ENCODE measurements at places on chromosomes 1 and 21. TPM values are rescaled to one million over a fixed set of nuclear protein-coding genes. Genes with fewer than 3 reads are reported as not detected.

DNA sequence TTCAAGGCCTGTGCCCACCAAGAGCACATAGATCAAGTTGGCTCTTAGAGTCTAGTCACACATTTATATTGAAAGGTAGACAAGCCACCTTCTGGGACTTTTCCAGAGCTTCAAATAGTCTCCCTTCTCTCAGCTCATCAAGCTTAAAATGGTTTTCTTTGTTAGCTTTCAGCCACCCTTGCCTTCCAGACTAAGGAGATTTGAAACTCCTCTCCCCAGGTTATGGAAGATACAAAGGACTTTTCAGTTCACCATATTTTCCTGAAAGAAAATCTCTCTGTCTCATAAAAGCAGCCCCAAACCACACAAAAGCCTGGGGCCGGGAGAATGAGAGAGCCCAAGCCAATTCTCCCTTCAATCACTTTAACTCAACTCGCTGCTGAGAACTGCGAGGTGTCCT is 134.1 kb downstream of the ZC3H11B start:
- DNase-seq, result no peak
- H3K27me3 ChIP-seq, result no peaks in the 10 kb centered on the region
- H3K4me1 ChIP-seq, result no peaks in the 10 kb centered on the region
- no peaks in the 10 kb centered on the region for H3K36me3 ChIP-seq
- no peak overlapping the region for H3K4me3 ChIP-seq
- no peak overlapping the region for H3K27ac ChIP-seq

DNA sequence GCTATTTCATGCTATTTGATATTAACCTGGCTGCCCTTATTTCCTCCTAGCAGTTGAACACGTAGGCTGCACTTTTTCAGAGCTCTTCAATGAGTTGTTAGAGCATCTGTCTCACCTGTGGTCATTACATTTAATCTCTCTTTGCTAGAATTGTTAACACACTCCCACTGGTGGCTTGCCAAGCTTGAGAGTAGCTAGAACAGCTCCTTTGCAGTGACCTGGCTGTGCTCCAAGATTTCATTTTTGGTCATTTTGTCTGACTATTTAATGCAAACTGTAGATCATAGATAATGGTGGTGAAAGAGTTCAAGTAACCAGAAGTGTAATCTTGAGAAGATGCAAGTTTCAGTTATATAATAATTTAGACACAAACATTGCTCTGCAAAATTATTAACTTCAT is 105.6 kb downstream of the LRRC7 start:
- H3K27me3 ChIP-seq, result no peaks in the 10 kb centered on the region
- H3K4me3 ChIP-seq, result no peak overlapping the region
- DNase-seq, result no peak
- H3K4me1 ChIP-seq, result peaks cover 2% of the 10 kb centered on the region

DNA sequence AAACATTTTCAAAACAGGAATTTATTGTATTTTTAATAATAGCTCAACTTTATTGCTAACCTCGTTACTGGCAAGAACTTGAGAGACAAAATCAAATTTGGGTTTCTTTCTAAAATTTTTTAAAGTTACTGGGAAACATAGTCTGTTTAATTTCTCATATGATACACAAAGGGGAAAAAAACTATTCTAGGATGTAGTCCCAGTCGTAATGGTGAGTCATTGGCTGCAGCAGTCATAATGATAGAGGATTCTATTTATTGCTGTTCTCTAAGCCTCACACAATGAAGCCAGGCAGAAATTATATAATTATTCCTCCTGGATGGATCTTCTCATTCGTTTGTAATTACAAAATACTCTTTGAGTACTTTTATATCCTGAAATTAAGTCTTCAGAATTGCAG is 326.5 kb upstream of the SGIP1 start:
- no peak for DNase-seq
- peaks cover 4% of the 10 kb centered on the region for H3K36me3 ChIP-seq
- no peaks in the 10 kb centered on the region for H3K27me3 ChIP-seq

GRCh38 chr1:43009274-43009673 is 50.6 kb upstream of the SLC2A1 start:
- H3K27me3 ChIP-seq, result peaks cover 33% of the 10 kb centered on the region
- H3K4me1 ChIP-seq, result peaks cover 23% of the 10 kb centered on the region
- H3K27ac ChIP-seq, result no peak overlapping the region

HTR6 gene
- not detected for total RNA-seq

DNA sequence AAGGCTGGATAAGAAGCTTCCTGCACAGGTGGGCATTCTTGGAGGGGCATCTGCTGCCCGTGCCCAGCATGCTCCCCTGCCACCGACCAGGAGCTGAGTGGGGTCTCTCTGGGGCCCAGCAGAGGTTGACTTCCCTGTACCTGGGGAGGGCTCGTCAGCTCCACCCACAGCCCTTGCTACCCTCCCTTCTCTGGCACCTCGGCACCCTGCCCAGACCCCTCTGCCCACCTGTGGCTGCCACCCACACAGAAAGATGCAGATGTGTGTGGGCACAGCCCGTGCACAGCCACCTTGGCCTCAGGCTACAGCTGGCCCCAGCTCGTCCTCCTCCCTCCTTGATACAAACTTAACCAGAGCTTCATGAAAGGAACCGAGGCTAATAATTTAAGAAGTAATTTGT is 241.2 kb upstream of the VAMP3 start:
- no peaks in the 10 kb centered on the region for H3K36me3 ChIP-seq
- DNase-seq, result no peak

SYT6 gene
- total RNA-seq, result 1.2 TPM

OLIG1 gene
- 0.38 TPM for total RNA-seq

NKAIN1 gene
- 15.5 TPM for total RNA-seq

DNA sequence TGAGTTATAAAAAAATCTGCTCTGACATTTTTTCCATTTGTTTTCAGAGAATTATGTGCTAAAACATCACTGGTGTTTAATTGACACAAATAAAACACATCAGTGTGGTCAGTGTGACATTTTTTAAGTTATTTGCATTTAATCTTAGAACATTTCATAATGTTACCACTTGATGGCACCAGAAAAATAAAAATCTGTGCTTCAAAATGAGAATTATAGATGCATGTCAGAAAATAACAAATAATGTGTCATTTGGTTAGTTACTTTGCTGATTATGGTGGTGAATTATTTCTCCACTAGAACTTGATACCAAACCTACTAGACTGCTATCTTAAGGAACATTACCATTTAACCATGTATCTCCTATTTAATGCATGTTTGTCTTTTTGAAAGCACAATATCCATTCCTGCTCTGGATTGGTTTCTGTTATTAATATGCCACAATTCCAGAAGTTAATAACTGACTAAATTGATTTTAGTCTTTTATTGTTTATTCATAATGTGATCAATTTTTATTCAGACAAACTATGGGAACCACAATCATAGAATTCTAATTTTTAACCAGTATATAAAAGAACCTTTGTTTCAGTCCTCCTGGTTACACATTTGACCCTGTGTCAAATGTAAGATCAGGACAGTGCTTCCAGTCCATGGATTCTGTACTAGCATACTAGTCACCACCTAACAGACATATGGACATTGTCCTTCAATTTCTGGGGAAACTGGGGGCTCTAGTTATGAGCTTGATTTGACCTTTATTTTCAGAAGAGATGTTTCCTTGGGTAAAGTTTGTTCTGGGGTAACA is 81.0 kb downstream of the RPS6KC1 start:
- H3K4me3 ChIP-seq, result no peak overlapping the region
- H3K27me3 ChIP-seq, result no peaks in the 10 kb centered on the region
- DNase-seq, result no peak

- H3K27me3 ChIP-seq, result no peaks in the 10 kb centered on the region
- peaks cover 11% of the 10 kb centered on the region for H3K36me3 ChIP-seq
- H3K27ac ChIP-seq, result peak overlapping the region; percentile 97
- peaks cover 19% of the 10 kb centered on the region for H3K4me1 ChIP-seq
- peak; percentile 22 for DNase-seq
- peak overlapping the region; percentile 47 for H3K4me3 ChIP-seq
Measured at GRCh38 chr21:33947451-33948095, 32.0 kb upstream of the ATP5PO start.

DNA sequence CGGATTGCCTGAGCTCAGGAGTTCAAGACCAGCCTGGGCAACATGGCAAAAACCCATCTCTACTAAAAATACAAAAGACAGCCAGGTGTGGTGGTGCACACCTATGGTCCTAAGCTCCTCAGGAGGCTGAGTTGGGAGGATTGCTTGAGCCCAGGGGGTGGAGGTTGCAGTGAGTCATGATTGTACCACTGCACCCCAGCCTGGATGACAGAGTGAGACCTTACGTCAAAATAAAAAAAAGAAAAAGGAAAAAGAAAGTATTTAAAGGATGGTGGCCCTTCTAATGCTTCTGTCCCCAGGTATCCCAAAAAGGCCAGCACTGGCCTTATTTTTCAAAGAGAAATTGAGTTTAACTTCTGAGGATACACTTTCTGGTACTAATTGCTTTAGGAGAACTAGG is 1.7 kb downstream of the IKBKE start:
- peaks cover 29% of the 10 kb centered on the region for H3K27me3 ChIP-seq
- peak overlapping the region; percentile 53 for H3K4me3 ChIP-seq
- no peak overlapping the region for H3K27ac ChIP-seq
- no peak for DNase-seq
- peaks cover 2% of the 10 kb centered on the region for H3K36me3 ChIP-seq

DNA sequence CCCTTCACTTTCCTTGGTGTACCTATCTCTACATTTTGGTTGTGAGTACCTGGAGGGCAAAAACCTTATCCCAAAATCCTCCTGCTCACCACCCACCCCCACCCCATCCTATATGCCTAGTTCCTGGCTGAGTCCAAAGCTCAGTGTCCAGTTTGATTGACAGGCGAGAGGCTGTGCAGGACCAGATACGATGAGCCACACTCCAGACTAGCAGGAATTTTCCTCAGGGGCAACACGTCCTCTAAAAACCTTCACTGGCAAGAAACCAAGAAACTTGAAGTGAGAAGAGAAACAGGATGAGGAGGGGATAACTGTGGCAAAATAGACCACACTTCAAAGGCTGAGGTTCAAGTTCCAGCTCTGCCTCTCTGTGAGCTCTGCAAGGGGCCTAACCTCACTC is 1.1 kb upstream of the SLAMF8 start:
- no peak overlapping the region for H3K4me3 ChIP-seq
- peaks cover 5% of the 10 kb centered on the region for H3K4me1 ChIP-seq
- H3K27me3 ChIP-seq, result peaks cover 95% of the 10 kb centered on the region
- H3K36me3 ChIP-seq, result no peaks in the 10 kb centered on the region
- no peak for DNase-seq

GRCh38 chr1:208528578-208529240 is 284.5 kb upstream of the PLXNA2 start:
- H3K4me3 ChIP-seq, result no peak overlapping the region
- H3K27me3 ChIP-seq, result peaks cover 31% of the 10 kb centered on the region
- no peaks in the 10 kb centered on the region for H3K36me3 ChIP-seq
- H3K27ac ChIP-seq, result no peak overlapping the region
- DNase-seq, result no peak

GRCh38 chr1:231512147-231512698 is 16.2 kb upstream of the TSNAX start:
- H3K27ac ChIP-seq, result no peak overlapping the region
- H3K36me3 ChIP-seq, result no peaks in the 10 kb centered on the region
- H3K4me3 ChIP-seq, result no peak overlapping the region
- H3K4me1 ChIP-seq, result peaks cover 5% of the 10 kb centered on the region
- no peaks in the 10 kb centered on the region for H3K27me3 ChIP-seq
- DNase-seq, result no peak

DNA sequence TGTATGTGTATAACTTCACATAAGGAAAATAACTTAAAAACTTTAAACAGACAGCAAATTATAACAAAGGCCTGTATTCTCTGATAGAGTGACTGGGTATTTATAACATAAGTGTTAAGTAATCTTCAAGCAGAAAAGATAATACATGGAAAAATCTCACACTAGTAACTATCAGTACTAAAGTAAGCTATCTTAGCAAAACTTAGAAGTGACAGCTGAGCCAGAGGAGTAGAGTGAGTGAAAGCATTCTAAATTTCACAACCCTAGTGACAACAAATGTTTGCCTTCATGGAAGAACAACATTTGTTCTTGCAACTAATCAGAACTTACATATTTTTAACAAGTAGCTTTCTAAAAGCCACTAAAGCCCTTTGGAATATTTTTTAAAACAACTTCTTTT is 74.5 kb upstream of the B3GALT2 start:
- no peak overlapping the region for H3K4me3 ChIP-seq
- no peaks in the 10 kb centered on the region for H3K27me3 ChIP-seq
- H3K27ac ChIP-seq, result no peak overlapping the region
- H3K36me3 ChIP-seq, result peaks cover 9% of the 10 kb centered on the region
- no peaks in the 10 kb centered on the region for H3K4me1 ChIP-seq
- DNase-seq, result no peak

NBPF4 gene
- total RNA-seq, result not detected

TRIM17 gene
- 20.5 TPM for total RNA-seq

KRTAP21-2 gene
- total RNA-seq, result not detected

Data from progenitor cell of endocrine pancreas (in vitro differentiated cells).